NCI-H345 (cell line): ENCODE measurements at places on chromosomes 7 and 10.

DNA sequence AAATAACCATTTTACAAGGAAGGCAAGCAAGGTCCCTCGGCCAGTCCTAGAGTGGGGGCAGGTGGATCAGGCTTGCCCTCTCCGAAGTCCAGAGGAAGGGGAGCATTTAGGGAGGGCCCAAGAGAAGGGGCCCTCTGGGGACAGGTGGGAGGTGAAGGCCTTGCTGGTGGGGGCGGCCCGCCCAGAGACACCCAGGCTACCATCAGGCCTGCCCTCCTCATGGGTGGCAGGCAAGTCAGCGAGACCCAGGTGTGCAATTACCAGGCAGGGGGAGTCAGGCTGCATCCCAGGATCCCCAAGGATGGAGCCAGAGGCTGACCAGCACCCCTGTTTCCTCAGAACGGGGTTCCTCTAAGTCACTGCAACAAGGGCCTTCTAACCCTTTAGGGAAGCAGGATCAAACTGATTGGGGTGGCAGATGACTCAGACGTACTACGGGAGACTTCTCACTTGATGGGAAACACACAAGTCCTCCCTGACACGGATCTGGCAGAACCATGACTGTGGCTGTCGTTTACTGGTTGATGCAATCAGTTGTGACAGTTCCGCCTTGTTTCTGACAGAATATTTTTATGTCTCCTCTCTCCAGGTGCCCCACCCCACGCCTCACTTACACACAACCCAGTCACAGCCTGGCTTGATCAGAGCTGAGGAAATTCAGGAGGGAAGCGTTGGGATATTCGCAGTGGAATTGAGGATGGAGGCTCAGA, 8.2 kb downstream of the LOXL4 start:
- no peak for DNase-seq

- DNase-seq = no peak
These were observed 182.6 kb upstream of the TBX20 start for GRCh38 chr7:35436452-35436851.

- no peak for DNase-seq
These were observed 160.6 kb downstream of the SFMBT2 start for GRCh38 chr10:7250236-7250635.

- DNase-seq = no peak
These were observed 140.7 kb upstream of the CALCR start for GRCh38 chr7:93715234-93715633.

GRCh38 chr7:2281541-2281940, 32.7 kb downstream of the SNX8 start:
- no peak for DNase-seq

DNA sequence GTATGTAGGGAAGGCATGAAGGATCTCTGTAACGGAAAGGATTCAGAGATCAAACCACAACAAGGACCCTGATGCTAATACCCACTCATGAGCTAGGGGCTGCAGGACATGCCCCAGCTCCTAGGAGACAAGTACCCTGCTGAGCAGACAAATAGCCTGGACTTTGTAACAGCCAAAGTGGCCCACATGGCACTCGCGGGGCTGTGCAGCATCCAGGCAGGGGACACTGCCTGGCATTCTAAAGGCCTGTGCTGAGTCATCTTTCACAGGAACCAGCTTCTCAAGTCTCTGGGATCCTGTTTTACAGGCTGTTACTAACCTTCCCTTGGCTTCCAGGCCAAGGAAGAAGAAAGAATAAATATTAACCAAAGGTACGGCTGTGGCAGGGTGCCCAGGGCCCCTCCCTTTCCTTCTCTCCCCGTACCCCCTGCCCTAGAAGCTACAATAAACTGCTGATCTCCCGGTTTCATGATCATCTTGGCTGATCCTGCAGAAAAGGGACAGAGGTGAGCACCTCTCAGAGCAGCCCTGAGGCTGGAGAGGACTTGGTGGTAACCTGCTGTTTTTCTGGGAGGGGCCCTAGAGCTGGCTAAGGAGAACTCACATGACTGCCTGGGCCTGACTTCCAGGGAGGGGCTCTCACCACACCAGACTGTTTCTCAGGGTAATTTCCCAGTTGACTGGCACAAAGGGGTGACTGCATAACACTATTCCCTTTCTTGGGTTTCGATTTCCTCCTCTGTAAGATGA, 4.2 kb upstream of the RPEL1 start:
- DNase-seq = peak; percentile 2

- DNase-seq = no peak
These were observed 121.4 kb upstream of the PHYHIPL start for GRCh38 chr10:59055045-59055444.

DNA sequence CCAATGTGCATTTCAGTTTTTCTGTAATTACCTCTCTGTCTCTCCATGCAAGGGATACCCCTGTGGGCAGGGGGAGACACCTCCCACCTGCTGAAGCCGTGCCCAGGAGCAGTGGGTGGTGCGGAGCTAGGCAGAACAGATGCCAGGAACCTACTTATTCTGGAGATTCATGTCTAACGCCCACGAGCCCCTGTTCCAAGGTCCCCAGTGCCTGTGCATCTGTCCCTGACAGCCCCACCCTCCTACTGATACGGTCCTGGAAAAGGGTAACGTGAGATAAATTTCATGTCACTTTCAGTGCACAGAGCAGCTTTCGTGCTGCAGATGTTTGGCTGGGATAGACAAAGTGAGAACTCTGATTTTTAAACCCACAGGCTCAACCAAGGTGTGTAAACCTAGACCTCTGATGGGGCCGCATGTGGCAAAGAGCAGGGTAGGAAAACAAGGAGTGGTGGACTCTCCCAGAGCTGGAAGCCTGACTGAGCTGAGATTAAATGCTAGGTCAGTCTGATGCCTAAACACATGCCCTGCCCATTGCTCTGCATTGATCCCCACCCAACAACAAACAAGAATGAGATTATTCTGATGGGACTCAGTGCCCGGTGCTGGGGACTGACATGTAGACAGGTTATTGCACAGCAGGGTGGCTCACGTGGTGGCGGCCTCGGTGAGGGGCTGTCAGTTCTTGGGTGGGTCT, 123.6 kb upstream of the GDF10 start:
- DNase-seq = no peak

GRCh38 chr10:11045995-11046775, 28.5 kb downstream of the CELF2 start:
- DNase-seq = no peak

DNA sequence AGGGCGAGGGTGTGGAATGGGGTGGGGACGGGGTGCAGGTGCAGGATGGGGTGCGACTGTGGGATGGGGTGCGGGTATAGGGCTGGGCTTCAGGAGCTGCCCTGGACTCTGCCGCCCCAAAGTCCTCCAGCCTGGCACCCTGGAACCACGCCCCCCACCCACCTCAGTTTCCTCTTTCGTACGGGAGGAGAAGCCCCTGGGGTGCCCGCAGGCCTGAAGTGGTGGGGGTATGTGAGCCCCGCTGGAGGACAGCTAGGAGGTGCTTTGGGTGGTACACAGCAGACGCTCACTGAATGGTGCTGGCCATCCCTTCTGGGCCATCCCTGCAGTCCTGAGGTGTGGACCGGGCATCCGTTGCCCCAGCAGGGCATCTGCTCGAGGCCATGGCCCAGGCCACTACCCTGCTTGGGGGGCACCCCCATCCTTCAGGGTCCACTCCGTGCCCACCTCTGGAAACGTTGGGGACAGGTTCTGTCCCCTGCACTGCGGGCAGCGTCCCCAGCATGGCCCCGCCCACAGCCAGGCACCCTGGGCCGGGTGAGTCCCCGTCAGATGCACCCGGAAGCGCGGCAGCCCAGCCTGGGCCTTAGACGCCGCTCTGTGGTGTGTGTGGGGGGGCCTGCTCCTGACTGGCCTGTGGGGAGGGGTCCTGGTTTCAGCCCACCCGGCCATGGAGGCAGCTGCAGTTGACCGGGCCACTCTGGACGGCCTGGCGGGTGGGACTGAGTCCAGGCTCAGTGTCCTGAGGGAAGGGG, 41.6 kb downstream of the UNCX start:
- no peak for DNase-seq

DNA sequence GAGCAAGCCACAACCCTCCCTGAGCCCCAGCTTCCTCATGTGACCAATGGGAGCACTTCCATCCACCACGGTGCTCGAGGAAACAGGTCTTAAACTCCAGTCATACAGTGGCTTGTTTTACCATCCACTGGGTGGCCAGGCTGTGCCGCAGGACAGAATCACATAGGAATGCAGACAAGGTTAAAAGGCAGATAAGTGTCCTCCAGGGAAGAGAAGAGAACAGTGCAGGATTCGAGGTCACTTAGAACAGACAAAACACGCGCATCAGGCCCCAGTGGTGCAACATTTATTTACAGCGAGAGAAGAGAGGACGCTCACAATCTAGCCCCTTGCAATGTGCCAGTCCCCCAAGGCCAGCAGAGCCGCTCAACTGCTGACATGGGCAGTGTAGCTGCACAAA, 92.8 kb downstream of the TMEM130 start:
- DNase-seq = no peak

- DNase-seq = no peak
These were observed 322.7 kb downstream of the GFRA1 start for GRCh38 chr10:115950320-115950719.

GRCh38 chr10:103885617-103886016, 30.2 kb upstream of the SH3PXD2A start:
- no peak for DNase-seq

DNA sequence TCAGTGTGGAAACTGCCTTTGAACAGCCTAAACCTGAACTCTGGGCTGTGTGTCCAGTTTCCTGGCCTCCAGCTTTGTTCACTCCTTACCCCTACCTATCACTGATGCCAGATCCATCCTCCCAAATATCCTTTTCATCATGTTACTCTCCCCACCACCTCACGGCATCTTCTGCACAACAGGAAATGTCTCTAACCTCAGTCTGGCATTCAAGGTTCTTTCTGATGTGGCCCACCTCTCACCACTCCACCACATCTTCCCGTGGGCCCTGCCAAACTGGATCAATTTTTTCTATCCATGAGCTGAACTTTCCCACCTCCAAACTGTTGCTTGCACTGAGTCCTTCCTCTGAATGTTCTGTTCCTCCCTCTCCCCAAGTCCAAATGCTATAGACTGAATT, 35.8 kb upstream of the MAP3K8 start:
- no peak for DNase-seq

GRCh38 chr7:15602236-15602635, 40.4 kb upstream of the AGMO start:
- no peak for DNase-seq

DNA sequence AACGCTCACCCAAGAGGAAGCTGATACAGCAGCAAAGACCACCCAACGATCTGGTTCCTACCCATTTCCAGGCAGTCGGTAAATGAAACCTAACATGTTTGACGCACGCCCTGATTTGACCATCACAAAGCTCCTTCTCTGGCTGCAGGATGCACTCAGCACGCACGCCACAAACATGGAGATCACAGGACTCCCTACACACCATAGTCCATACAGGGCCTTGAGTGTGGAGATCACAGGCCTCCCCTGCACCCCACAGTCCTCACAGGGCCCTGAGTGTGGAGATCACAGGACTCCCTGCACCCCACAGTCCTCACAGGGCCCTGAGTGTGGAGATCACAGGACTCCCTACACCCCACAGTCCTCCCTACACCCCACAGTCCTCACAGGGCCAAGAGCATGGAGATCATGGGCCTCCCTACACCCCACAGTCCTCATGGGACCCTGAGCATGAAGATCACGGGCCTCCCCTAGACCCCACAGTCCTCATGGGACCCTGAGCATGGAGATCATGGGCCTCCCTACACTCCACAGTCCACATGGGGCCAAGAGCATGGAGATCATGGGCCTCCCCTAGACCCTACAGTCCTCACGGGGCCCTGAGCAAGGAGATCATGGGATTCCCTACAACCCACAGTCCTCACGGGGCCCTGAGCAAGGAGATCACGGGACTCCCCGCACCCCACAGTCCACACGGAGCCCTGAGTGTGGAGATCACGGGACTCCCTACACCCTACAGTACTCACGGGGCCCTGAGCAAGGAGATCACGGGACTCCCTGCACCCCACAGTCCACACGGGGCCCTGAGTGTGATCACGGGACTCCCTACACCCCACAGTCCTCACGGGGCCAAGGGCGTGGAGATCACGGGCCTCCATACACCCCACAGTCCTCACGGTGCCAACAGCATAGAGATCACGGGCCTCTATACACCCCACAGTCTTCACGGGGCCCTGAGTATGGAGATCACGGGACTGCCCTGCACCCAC, 409.2 kb downstream of the DNAJB6 start:
- no peak for DNase-seq

DNA sequence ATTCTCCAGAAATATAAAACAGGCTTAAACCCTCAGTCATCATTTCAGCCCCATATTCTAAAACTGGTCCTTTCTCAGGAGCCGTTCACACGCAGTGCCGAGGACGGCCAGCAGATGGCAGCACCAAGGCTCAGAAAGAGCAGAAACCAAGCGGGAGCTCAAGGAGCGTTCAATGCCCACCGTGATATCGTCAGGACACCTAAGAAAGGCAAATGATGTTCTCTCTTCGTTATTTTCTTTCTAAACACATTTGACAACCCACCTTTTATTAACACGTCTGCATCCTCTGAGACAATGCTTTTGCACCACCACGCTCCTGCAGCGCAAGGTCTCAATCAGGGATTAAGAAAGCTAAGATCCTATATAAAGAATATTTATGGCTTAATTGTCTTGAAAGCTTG, 45.7 kb upstream of the RBM33 start:
- peak; percentile 78 for DNase-seq

DNA sequence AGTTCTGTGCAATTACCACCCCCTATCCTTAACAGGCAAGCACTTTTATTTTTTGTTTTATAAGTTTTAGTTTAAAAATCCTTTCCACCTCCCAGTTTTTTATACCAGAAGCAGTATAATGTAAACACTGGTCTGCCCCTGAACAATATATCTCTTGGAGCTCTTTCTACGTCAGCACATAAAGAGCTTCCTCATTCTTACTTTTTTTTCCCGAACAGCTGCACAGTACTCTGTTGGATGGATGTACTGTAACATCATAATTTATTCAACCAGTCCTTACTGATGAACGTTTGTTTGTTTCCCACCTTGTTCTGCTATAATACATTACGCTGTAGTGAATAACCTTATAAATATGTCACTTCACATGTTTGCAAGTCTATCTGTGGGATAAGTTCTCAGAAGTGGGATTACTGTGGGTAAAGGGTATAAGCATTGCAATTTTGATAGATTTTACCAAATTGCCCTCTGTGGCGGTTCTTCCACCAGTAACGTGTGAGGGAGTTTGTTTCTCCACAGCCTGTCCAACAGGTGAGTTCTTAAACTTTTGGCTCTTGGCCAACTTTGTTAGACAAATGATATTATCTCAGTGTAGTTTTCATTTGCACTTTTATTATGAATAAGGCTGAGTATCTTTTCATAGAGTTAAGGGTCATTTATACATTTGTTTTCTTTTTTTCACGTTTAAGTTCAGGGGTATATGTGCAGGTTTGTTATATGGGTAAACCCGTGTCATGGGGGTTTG, 32.8 kb downstream of the ADRA2A start:
- DNase-seq = peak; percentile 42

- no peak for DNase-seq
These were observed 463.7 kb upstream of the SEMA3A start for GRCh38 chr7:84658286-84658685.

DNA sequence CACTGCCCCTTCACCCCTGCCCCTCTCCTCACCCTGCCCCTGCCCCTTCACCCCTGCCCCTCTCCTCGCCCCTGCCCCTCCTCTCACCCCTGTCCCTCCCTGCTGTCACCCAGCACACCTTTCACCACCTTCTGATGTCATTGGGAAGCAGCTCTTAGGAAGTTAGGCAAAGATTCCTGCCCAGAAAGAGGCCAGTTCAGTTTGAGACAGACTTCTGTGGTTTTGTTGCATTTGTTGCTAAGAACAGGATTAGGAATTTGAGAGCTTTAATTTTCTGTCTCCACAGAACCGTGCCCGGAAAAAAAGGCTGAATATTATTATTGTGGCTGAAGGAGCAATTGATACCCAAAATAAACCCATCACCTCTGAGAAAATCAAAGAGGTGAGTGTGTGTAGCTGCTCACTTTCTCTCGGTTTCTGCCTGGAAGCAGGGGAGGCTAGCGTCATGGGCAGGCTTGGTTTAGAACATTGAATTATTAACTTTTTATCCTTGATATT, 39.6 kb downstream of the PFKP start:
- DNase-seq = no peak
